ENCODE measurements at places on chromosomes 7 and 10.

DNA sequence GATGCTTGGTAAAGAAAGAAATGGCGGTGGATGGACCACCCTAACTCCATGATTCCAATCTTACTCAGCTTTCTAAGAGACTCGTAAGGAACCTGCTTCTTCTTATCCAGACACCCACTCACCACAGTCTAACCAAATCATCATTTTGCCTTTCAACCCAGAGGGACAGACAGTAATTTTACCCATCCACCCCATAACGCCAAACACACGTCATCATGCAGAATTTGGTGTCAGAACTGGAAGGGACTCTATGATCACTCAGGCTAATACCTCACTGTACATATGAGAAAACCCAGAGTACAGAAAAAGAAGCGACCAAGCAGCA lies 388 bp downstream of the ECD start:
- DNase-seq: no peak

DNA sequence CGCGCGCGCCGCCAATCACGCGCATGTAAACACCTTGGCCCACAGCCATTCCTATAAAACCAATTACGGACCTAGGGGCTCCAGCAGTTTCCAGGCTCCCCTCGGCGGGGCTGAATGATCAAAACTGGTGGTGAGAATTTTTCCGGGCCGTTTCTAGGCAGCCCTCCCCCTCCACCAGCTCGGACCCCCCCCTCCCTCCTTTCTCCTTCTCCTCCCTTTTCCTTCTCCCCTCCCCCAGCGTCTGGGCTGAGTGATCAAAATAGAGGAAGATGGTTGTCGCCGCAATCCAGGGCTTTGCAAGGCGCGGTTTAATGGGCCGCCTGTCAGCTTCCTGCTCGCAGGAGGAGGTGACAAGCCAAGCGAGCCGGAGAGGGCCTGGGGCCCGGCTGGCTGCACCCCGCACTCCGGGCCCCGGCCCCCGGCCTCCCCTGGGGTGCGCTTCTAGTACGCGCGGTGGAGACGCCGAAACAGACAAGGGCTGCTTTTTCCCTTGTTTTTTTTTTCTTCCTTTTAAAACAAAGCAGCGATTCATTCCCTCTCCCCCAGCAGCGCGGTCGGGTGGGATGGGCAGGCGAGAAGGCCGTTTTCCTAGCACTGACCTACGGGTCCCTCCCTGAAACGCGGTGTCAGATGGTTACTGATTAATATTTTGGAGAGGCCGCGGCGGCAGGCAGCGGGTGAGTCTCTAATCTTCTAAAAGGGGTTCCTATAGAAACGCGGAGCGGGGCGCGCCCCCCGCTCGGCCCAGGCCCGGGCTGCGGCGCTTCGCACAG lies 528 bp upstream of the TNRC18 start:
- DNase-seq: no peak

DNA sequence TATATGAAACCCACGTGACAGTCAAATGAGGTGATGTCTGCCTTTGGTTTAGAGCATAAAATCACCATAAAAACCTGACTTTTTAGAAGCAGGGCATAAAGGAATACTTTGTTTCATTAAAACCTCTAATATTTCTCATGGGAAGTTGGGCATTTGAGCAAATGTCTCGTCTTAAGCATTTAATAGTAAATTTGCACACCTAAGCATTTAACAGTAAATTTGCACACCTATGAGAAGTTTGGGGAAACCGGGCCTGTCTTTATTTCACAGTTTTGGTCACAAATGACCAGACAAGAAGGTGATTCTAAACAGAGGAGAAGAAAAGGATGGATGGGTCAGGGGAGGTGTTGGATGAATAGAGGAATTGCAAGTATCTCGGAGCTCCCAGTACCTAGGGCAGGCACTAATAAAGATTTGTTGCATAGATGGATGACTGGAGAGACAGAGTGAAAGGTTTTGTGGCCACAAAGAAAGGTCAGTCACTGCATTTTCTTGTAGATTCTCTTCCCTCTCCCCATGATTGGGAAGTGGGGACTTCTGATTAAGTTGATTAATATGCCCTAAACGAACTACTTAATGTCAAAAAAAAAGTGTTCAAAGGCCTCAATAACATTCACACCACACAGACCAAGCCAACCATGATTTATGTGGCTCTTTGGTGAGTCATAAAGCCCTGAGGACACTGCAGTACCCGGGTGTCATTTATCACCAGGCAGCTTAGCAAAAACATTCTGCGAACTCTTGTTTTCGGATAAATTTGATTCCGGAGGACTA lies 158.2 kb downstream of the SPAG6 start:
- DNase-seq: no peak

DNA sequence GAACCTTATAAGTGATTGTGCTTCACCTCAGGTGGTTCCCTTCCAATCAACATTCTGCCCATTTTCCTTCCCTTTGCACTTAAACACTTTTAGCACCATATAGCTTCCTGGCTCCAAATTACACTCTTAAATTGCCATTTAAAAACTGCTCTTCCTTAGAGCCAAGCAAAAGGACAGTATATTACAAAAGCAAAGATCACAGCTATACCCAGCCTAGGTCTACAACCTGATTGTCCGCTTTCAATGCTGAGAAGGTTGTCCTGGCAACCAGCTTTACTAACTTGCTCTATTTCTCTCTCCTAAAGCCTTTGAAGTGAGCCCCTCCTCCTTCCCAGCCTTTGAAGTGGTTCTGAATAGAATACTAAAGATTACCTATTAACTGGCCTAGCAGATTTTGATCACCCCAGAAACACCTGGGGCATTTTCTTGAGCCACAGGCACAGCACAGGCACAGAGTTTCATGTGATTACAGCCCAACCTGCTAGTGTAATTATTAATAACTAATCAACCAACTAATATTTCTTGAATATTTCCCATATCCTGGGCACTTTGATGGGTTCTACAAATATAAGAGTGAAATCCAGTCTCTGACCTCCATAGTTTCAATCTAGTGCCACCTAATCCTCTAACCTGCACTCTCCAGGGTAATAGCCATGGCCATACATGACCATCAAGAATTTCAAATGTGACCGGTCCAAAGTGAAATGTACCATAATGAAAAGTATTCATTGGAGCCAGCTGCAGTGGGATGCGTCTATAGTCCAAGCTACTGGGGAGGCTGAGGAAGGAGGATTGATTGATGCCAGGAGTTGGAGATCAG lies 63.6 kb upstream of the TRIM24 start:
- no peak for DNase-seq

DNA sequence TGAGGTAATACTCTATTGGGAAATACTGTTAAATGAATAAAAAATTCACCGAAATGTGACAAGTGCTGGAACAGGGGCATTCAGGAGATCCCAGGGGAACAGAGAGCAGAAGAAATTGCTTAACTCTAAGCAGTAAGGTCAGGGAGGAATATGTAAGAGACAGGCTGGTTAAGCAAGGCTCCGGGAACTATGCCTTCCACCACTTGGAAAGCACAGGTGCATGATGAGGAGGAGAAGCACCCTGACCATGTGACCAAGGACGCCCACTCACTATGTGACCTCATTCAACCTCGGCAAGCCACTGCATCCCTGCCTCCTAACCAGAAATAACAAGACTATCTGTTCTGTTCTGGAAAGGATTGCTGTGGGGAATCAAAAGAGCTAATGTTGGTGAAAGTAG lies 218.4 kb downstream of the ELMO1 start:
- no peak for DNase-seq

DNA sequence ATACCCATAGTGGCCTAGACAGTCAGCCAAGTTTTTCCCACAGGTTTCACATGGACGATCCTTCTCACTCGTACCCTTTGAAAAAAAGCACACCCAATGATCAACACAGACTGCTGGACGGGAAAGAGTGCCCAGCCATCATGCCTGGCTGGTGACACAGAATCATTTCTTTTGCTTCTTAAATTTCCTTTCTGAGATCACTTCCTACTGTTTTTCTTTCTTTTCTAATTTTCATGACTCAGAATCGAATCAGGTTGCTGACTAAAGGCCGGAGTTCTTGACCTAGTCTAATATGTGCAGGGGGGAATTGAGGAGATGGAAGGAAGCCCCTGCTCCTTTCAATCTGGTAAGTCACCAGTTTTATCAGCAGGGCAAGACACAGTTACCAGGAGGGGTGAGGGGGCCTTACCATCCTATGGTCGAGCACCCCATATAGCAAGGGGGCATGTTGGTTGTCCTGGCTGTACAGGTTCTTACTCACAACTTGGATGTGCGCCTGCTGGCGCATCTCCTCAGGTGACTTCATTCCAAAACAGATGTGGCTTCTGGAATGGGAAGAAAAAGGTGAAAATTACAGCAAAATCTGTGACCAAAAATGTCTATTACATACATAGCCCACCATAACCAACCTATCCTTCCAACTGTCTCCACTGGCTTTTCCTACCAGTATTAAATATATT lies 3.5 kb downstream of the POLR3A start:
- no peak for DNase-seq

DNA sequence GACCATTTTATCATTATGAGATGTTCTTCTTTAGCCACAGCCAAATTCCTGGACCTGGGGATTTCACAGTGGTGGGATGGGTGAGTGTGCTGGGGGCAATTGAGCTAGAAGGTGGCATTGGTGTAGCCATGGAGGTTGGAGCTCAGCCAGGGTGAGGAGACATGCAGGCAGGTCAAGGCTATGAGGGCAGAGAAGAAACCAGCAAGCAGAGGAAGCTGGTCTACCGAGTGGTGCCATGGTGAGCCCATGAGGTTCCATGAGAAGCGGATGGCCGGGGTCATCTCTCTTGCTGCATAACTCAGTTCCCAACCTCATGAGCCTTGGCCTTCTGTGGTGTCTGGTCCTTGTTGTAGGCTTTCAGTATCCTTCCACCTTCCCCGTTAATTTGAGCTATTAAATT lies 91.4 kb downstream of the CARD11 start:
- DNase-seq: no peak

DNA sequence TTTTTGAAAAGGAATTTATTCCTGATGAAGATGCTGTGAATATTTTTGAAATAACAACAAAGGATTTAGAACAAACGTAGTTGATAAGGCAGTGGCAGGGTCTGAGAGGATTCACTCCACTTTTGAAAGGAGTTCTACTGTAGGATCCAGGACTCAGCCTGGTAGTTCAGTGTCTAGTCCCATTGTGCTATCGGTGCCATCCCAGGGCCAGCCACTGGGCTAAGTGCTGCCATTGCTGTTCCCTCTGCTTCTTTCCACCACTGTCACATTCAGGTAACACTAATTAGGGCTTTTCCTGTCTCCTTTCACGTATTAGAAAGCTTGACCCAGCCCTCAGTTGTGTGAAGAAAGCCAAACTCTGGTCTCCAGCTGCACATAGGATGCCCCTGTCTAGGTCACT lies 177.3 kb downstream of the TEX36 start:
- DNase-seq: no peak

GRCh38 chr7:2985866-2986265 lies 57.8 kb downstream of the CARD11 start:
- DNase-seq: no peak

DNA sequence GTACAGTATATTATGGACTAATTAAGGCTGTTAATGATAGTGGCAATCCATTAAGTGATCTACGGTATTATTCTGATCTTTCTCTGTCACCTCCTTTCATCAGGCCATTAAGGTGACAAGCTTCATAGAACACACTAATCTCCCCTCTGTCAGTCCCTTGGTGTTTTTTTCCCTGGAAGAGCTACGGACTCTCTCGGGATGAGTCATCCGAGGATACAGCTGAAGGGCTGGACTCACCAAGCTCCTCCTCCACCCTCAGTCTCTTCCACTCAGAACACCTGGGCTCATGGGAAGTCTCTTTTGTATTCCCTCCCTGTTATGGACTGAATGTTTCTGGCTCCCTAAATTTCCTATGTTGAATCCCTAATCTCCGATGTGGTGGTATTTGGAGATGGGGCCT lies 69.8 kb upstream of the PLXNA4 start:
- no peak for DNase-seq

GRCh38 chr10:7184660-7185366 lies 226.0 kb downstream of the SFMBT2 start:
- no peak for DNase-seq

- no peak for DNase-seq
Observed at GRCh38 chr7:90655566-90655965, 59.4 kb downstream of the CDK14 start.

DNA sequence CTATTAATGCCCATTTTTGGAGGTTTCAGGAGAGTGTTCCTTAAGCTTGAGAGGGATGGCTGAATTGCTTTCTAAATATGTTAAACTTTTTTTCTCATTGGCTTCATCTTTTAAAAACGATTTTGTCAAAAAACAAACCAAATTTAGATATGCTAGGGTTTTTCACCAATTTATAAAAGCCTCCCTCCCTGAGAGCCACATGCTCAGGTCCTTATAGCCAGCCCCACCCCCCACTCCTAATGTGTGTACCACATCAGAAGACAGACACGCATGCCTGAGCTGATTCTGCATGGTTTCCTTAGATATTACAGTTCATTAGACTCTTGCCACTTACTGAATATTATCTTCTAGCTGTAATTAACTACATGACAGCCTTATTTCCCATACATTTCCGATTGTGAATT lies 2.0 kb downstream of the CUL1 start:
- DNase-seq: no peak

DNA sequence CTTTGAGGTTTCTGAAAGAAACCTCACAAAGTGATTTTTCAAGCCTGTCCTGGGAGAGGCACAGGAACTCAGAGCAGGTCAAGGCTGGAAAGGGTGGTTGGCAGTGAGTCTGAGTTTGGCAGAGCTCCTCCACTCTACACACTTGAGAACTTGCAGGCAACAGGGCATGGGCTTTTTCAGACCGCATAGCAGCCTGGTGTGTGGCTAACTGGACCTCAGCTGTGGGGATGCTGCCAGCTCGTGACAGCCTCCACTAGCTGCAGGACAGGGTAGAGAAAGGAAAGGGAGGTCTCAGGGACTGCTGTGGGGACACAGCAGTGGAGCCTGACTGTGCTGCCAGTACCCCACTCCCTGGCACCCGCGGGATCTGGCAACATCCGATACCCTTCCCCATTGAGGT lies 2.6 kb downstream of the CDHR1 start:
- DNase-seq: no peak

DNA sequence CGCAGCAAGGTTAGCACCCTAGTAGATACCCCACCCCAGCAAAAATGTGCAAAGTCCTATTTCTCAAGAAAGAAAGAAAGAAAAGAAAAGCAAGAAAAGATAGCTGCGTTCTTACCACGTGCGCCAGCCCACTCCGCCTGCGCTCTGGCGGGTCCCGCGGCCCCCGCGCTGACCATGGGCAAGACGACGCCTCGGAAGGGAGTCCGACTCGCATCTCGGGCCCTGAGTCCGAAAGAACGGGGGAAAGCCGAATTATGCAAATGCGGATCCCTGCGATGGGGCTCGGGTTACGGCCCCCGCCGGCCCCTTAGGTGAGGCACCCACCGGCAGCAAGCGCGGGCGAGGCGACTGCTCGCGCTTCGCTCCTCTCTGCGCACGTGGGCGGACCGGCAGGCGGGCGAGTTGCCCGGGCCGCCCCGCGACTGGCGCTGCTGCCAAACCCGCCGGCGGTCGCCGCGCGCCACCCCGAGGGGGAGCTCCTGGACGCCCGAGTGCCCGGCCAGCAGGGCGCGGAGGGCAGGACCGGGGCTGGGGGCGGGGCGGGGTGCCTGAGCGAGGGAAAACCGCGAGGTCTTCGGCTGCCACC lies 2.4 kb upstream of the EGR2 start:
- DNase-seq: peak; percentile 57

- DNase-seq: no peak
Observed at GRCh38 chr10:17092216-17092944, 37.2 kb downstream of the CUBN start.
